Memory B cell (primary cell): ENCODE measurements at places on chromosomes 6 and 20.

DNA sequence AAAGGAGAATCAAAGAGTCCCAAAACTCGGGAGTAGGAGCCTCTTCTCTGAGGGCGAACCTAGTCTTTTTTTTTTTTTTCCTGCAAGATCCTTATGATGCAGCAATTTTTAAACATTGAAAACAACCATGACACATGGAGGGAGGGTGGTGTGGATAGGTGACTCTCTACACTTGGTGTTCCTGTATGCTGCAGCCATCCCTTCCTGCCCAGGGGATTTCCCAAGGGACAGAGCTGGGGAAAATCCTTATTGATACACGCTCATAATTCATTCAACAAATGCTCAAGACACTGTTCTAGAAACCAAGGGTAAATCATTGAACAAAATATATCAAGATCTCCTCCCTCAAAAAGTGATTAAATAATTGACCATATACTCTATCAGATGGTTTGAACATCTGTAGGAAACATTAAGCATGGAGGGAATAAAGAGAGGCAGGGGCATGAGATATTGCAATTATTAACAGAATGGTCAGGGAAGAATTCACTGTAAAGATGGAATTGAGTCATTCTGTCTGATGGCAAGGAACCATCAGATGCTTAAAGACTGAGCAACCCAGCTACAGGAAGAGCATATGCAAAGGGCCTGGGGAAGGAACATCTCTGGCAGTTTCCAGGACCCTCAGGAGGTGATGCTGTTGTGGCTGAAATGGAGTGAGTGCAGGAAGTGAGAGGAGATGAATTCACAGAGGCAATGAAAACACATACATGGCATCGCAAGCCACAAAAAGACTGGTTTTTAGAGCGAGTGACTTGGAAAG lies 13.4 kb upstream of the BTN3A3 start:
- DNase-seq = no peak
- H3K4me3 ChIP-seq = no peak overlapping the region
- no peak overlapping the region for H3K27ac ChIP-seq
- H3K4me1 ChIP-seq = peaks cover 2% of the 10 kb centered on the region

- H3K4me1 ChIP-seq = no peaks in the 10 kb centered on the region
- H3K27me3 ChIP-seq = peaks cover 2% of the 10 kb centered on the region
- DNase-seq = no peak
- no peak overlapping the region for H3K4me3 ChIP-seq
These were observed 53.4 kb downstream of the PTCHD4 start for GRCh38 chr6:48057601-48058000.

DNA sequence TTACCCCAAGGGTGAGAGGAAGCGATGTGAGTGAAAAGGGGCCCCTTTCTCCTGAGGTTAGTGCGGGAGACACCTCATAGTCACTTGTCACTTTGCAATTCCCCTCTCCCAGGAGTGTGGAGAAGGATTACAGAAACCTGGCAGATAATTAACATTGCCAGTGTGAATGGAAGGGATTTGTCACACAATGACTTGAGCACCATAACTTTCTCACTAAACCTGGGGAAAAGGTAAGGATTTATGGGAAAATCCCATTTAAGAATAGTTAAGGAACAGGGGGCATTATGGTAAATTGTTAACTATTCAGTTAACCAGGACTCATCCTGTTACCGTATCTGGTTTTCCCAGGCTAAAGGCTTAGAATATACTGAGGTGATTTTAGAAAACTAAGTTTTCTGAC lies 219.5 kb upstream of the JAG1 start:
- H3K27me3 ChIP-seq = no peaks in the 10 kb centered on the region
- H3K4me1 ChIP-seq = no peaks in the 10 kb centered on the region
- no peak overlapping the region for H3K4me3 ChIP-seq
- no peaks in the 10 kb centered on the region for H3K36me3 ChIP-seq
- H3K27ac ChIP-seq = no peak overlapping the region

DNA sequence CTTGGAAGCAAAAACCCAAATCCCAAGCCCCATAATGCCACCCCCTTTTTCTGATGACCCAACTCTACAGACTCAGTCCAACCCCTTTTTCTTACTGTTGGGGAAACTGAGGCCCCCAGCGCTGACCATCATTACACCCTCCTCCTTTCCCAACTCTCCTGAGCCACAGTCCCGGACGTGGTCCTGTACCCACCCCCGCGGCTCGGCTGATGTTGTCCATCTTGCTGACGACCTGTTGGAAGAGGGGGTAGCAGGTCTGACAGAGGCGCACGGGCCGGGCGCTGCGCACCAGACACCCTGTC lies 533 bp downstream of the OSTM1 start:
- peak overlapping the region; percentile 88 for H3K27ac ChIP-seq
- H3K4me1 ChIP-seq = peaks cover 13% of the 10 kb centered on the region
- H3K4me3 ChIP-seq = peak overlapping the region; percentile 80
- H3K36me3 ChIP-seq = peaks cover 2% of the 10 kb centered on the region
- no peaks in the 10 kb centered on the region for H3K27me3 ChIP-seq
- no peak for DNase-seq

DNA sequence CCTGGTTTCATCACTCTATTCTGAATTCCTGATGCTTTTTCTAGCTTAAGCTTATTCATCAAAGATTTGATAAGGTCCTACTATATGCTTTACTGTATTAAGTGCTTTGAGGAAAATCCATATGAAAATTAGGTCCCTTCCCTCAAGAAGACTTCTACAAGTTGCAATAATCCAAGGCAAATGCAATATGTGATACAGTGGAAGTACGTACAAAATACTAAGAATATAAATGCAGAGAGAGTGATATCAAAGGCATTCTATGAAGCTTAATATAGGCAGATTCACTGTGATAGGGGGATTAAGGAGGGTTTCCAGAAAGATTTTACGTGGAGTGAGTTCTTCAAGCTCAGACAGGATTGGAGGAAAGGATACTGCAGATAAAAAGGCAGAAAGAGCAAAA lies 142.1 kb downstream of the C6orf118 start:
- no peaks in the 10 kb centered on the region for H3K4me1 ChIP-seq
- no peak for DNase-seq
- no peak overlapping the region for H3K4me3 ChIP-seq
